ENCODE measurements at places on chromosomes 3 and 15.

GRCh38 chr3:129409541-129409940 is 18.9 kb downstream of the EFCAB12 start:
- no peak for DNase-seq

DNA sequence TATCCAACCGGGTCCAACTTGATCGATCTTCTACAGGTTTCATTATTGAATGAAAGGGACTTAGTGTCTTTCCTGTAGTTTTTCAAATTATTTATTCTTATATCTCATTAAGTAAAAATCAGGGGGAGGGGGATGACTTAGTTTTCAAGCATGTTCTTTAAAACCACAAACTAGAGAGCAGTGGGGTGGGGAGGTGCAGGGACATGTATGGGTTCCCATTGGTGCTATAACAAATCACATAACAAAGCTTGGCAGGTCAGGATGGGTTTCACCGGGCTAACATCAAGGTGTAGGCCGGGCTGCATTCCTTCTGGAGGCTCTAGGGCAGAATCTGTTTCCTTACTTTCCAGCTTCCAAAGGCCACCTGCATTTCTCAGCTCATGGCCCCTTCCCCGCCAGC is 32.7 kb downstream of the CCNL1 start:
- no peak for DNase-seq

DNA sequence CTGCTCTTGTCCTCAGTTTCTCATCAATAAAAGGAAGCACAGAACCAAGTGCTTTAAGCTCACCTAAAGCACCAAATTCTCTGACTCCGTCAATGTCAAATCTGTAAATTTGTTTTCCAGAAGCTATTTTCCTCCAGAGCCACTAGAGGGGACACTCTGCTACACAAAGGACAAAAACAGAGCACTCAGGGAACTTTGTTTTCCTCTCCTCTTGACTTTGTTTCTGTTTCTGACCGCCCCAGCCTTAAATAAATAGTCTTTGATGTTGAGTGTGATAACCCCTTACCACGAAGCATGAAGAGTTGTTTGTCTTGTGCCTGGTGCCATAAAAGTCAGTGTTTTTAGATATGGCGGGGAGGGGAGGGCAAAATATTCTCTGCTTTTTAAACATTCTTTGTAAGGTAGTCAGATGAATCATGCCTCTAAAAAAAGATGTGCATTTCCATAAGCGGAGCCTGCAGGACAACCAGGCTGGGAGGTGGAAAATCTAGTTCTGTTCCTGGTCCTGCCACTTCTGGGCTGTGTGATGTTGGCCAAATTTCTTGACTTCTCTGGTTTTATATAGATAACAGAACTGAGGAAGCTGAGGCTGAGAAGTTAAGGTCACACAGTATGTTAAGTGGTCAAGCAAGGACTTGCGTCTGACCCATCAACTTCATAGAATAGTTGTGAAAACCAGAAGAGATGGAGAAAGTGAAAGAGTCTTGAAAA is 7.3 kb upstream of the ZBTB38 start:
- no peak for DNase-seq

GRCh38 chr15:25955628-25956027 is 92.5 kb upstream of the ATP10A start:
- no peak for DNase-seq

DNA sequence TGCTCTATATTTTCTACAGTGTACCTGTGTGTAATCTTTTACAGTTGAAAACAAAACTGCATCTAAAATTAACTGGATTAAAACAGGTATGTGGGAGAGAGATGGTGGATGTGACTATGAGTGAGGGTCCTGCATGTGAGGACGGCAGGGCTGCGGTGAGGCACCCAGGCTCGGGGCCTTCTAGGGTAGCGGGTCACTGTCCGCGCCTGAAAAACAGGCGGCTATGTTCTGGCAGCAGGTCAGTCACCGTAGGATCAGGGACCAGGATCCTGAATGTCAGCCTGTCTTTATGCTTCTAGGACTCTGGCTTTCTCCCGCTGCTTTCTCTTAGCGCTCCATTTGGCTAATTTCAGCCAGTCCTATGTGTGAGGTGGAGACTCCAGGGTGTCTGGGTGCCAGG is 12.6 kb downstream of the TMEM40 start:
- no peak for DNase-seq

DNA sequence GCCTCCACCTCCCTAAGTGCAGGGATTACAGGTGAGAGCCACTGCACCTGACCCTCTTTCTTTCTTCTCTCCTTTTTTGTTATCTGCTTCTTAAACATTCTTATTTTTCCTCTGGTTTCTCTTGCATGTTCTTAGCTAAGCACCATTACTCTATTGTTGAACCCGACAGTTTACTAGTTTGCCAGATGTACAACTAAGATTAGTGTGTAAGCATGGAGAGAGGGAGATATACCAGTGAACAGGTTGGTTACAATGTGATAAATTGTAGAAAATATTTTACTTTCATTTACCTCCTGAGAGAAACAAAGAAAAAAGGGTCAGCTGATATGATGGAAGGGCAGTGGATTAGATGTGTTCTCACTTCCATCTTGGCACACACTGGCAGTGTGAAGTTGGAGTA is 4.9 kb downstream of the HAUS2 start:
- DNase-seq = no peak

- DNase-seq = no peak
Measured at GRCh38 chr3:13093687-13094086, 20.5 kb upstream of the IQSEC1 start.

DNA sequence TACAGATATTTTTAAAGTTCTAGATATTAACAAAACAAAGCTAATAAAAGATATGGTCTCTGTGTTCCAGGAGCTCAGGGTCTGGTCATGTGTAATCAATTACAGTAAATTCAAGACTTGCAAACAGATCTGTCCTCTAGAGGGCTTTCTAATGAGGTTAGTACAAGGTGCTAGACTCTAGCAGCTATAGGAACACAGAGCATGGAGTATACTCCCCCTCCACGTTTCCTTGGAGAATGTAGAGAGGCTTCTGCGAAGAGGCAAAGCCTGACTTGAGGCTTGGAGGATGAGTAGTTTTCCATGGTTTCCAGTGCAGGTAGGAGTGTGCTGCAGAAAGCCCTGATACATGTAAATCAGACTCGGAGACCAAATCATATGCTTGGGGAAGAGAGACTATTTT is 32.7 kb upstream of the DLG1 start:
- DNase-seq = no peak

DNA sequence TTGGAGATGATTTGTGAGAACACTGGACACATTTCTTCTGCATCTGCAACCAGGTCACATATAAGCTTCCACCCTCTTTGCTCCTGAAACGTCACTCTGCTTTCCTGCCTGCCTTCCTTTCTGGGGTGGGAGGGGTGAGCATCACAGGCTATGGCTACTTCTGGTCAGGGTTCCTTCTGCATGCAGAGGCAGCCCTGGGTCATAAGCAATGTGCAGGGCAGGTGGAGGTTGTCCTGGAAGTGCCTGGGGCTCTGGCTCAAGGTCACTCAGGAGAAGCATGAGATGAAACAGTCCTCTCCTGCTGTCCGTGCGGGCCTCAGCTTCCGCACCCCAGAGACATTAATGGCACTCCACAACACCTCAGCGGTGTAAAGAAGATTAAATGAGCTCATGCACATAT is 15.1 kb downstream of the SLC6A20 start:
- no peak for DNase-seq

GRCh38 chr3:71543371-71544016 is 40.0 kb downstream of the FOXP1 start:
- DNase-seq = no peak

DNA sequence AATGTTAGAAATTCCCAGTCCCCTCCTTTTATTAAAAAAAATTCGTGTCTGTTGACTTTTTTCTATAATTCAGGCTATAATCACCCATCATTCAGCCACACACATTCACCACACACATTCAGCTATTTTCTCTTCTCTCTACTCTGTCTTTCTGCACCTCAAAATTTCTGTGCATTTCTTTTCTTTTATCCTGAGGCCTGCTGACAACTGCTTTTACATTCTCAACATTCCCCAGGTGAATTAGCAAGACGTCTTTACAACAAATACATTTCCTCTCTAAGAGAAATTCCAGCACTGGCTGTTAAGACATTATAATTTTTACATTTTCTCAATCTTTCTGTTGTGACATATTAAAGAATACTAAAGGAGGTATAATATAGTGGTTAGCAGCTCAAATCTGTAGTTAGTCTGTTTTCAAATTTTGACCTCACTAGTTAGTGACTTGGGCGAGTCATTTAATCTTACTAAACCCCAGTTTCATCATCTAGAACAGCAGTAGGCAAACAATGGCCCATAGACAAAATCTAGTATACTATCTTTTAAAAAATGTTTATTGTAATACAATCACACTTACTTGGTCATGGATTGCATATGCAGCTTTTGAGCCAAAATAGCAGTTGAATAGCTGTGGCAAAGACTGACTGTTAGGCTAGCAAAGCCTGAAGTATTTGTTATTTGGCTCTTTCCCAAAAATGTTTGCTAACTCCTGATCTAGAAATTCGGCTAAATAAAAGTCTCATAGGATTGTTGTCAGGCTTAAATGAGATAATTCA is 350.7 kb downstream of the NSUN3 start:
- DNase-seq = no peak

- no peak for DNase-seq
Measured at GRCh38 chr3:16307832-16308531, 43.0 kb downstream of the OXNAD1 start.

GRCh38 chr15:36818260-36818659 is 238.8 kb downstream of the CDIN1 start:
- DNase-seq = no peak

GRCh38 chr15:86231864-86232721 is 152.4 kb downstream of the AGBL1 start:
- no peak for DNase-seq

GRCh38 chr3:125608419-125608818 is 13.1 kb upstream of the OSBPL11 start:
- no peak for DNase-seq

- no peak for DNase-seq
Measured at GRCh38 chr15:42020713-42021273, at the start of gene PLA2G4E. Gene PLA2G4E, minus strand, starts transcription at chr15:42021042. Its CDS starts 12 bp downstream, at chr15:42021030.

DNA sequence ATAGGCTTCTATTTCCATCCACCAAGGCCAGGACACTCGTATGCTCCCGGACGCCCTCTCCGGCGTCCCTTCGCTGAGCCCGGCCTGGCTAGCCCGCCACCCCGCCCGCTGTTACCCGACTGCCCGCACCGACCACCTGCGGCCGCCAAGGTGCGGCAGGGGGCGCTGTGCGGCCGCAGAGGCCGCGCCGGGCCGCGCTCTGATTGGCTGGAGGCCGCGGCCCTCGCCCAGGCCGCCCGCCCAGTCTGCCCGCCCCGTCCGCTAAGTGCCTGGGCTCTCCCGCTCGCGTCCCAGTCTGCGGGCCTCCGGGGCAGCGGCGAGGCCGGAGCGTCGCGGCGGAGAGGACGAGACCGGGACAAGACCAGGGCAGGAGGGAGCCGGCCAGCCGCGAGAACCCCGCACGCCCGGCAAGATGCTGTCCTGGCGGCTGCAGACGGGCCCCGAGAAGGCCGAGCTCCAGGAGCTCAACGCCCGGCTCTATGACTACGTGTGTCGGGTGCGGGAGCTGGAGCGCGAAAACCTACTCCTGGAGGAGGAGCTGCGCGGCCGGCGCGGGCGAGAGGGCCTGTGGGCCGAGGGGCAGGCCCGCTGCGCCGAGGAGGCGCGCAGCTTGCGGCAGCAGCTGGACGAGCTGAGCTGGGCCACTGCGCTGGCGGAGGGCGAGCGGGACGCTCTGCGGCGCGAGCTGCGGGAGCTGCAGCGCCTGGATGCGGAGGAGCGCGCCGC is at the start of gene SYNM:
TSS of gene SYNM (plus strand) at position 293 of the 726 bp plus-strand sequence. CDS start at position 413, 120 bp downstream.
- DNase-seq = no peak

GRCh38 chr15:67812241-67812644 is 13.1 kb upstream of the SKOR1 start:
- DNase-seq = no peak

- DNase-seq = no peak
Measured at GRCh38 chr15:70153921-70154717, 56.4 kb upstream of the TLE3 start.

DNA sequence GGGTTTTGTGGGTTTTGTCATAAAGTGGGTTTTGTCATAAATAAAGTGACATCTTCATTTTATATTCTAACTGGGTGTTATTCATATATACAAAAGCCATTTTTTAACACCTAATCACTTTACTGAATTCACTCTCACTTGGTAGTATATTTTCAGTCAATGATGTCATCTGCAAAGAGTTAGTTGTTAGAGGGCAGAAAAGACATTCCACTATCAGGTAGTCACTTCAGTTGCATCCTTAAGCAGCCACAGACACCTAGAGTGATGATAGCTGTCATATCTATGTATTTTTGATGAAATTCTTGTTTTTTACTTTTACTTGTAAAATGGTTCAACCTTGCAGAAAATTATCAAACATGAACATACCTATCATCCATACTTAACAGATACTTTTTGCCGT is 89.0 kb downstream of the DHX36 start:
- no peak for DNase-seq

- no peak for DNase-seq
Measured at GRCh38 chr3:14351617-14352001, 50.8 kb upstream of the SLC6A6 start.

Data from stimulated activated CD8-positive, alpha-beta memory T cell treated with anti-CD3 and anti-CD28 coated beads, Interleukin-2, amount 100 ng/mL, for 1 hour (primary cell).